Activated CD4-positive, alpha-beta T cell treated with anti-CD3 and anti-CD28 coated beads for 1 hour (primary cell): ENCODE measurements at places on chromosomes 2 and 18.

- no peak for DNase-seq
These were observed 35.3 kb upstream of the PPP1CB start for GRCh38 chr2:28716265-28716865.

- no peak for DNase-seq
These were observed 72.0 kb downstream of the KCNG2 start for GRCh38 chr18:79869591-79870300.

DNA sequence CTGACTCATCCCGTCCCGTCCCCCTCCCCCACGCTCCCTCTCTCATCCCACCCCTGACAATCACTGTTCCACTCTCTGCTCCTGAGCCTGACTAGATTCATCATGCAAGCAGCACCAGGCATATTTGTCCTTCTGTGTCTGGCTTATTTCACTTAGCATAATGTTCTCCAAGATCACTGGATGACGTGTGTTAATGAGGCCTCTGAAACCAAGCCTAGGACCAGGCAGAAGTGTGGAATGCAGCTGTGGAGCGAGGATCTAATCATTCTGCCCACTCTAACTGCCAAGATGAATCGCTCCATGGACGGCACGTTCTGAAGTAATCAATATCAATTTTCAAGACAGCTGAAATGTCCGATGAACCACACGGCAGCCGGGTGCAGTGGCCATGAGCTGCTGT, 122.4 kb upstream of the ZNF236 start:
- no peak for DNase-seq

- DNase-seq: no peak
These were observed 13.3 kb downstream of the SLC66A2 start for GRCh38 chr18:79938196-79938595.

DNA sequence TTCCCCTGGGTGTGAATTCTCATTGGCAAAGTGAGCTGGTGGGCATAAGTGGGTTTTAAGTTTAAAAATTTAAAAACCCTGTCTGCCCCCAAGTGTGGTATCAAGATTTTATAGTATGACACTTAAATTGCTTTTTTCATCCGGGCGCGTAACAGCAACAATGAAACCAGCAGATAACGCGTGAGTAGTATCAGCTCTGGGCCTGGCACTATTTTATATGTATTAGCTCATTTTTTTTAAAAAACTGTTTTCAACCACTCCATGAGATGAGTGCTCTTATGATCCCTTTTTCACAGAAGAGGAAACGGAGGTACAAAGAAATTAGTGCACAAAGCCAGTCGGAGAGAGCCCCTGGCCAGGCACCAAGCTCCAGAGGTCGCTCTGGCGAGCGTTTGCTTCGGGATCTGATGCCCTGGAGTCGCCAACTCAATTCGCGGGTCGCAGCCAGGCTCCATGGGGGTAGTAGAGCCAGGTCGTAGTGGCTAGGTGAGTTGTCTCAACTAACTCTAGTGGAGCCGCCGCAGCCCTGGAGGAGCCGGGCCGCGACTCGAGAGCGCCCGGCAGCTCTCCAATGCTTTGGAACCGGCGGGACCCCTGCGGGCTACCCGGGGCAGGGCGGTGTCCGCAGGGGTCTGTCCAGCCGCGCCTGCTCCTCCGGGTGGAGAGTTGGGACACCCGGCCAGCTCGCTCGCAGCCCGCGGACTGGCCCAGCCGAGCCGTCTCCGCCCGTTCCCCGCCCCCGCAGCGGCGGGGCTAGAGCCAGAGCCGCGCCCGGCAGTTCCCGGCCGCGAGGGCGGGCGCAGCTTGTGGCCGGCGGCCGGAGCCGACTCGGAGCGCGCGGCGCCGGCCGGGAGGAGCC, at the start of gene IL1R1:
Gene IL1R1, plus strand, starts transcription at position 777 of the 859 bp plus-strand sequence. CDS start 14,979 bp downstream, outside the sequence.
- DNase-seq: no peak

- DNase-seq: no peak
These were observed 245.6 kb downstream of the ANAPC1 start for GRCh38 chr2:111638274-111638877.

GRCh38 chr2:239552213-239552926, 151.6 kb upstream of the HDAC4 start:
- no peak for DNase-seq

DNA sequence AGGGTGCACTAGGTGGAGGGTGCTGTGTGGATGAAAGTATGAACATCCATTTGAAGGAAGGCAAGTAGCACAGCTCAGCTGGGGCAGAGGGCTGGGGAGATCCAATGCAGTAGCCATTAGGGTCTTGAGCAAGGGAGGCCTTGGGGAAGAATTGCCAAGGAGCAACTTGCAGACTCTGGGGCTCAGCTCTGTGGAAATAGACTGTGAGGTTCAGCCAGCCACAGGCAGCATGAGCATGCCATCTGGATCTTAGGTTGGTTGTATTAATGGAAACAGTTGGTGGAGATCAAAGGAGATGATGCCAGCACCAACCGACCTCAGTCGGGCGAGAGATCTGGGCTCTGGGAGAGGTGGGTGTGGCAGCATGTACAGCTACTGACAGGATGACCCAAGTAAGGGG, 5.6 kb downstream of the ZAP70 start:
- DNase-seq: no peak

DNA sequence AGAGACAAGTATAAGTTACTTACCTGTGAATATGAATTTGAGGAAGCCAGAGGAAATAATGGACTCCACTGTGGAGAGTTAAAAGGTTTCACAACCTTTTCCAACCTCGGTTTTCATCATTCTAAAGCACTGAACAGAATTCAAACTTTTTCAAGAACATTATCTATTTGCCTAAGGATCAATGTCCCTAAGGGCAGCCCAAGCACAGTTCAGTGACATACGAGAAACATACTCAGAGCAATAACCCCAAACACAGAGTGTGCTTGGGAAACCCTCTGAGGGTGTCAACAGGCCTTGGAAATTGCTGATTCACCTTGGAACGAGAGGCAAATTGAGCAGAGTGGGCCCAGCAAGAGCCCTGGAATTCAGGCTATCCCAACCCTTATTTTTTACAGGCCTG, at the start of gene ABCB11:
Gene ABCB11, minus strand, starts transcription at position 123 of the 400 bp plus-strand sequence. CDS start 13,199 bp downstream, outside the sequence.
- DNase-seq: no peak

GRCh38 chr18:49481317-49481716, 5.7 kb downstream of the C18orf32 start:
- DNase-seq: no peak

DNA sequence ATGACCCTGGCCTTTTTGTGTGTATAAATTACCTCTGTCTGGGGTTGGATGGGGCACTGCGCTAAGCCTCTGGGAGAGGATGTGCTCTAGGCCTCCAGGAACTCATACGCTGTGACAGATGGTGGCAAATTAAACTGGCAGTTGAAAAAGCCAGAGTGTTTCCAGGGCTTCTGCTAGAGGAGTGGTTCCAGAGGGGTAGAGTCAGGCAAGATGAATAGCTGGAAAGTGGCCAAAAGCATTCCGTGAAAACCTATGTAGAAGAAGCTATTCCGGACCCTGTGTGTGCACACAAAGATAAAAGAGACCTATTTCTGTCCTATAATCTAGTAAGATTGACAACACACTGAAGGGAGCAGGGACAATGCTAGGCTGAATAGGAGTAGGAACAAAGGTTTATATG, 84.8 kb downstream of the ACTR3 start:
- DNase-seq: no peak

GRCh38 chr2:160061533-160061932, 882 bp downstream of the PLA2R1 start:
- DNase-seq: no peak

GRCh38 chr18:34659579-34660517, 50.2 kb upstream of the DTNA start:
- no peak for DNase-seq

DNA sequence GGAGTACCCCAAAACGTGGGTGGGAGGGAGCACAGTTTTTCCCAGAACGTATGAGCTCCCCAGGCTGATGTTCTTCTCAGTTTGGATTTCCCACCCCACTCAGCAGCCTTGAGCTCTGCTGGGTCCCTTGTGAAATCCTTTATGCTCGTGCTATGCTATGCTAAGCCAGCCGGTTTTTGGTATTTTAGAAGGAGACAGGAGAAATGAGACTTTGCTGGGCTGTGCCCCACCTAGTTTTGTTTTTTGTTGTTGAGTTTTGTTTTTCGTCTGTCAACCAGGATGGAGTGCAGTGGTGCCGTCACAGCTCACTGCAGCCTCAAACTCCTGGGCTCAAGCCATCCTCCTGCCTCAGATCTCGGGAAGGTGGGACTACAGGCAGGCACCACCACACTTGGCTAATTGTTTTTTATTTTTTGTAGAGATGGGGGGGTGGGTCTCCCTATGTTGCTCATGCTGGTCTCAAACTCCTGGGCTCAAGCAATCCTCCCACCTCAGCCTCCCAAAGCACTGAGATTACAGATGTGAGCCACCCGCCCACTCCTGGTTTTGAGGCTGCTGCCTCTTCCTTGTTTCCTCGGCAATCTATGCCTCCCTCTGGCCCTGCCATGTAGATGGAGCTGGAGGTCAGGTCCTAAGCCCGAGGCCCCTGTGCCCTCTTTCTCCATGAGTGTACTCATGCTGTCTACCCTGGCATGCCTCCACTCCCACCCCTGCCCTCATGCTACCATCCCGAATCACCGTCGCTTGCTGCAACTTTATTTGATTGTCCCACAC, 17.5 kb upstream of the MGAT4A start:
- DNase-seq: no peak

DNA sequence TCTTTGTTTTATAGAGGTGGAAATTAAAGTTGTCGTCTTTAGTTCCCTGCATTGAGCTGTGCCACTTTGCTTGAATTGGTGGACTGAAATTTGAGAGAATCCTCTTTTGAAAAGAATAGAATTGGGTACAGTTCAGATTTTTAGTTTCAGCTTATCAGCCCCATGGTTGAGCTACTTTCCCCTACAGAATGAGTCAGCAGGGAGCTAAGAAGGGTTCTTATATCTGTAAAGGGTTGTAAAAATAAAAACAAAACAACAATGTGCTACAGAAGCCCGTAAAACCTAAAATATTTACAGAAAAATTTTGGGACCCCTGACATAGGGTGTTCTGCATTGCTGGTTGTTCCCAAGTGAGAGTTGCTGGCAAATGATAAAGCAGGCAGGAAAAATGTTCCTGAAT, 12.6 kb downstream of the SLC20A1 start:
- no peak for DNase-seq

- DNase-seq: no peak
These were observed 38.3 kb downstream of the GCG start for GRCh38 chr2:162113776-162114168.

DNA sequence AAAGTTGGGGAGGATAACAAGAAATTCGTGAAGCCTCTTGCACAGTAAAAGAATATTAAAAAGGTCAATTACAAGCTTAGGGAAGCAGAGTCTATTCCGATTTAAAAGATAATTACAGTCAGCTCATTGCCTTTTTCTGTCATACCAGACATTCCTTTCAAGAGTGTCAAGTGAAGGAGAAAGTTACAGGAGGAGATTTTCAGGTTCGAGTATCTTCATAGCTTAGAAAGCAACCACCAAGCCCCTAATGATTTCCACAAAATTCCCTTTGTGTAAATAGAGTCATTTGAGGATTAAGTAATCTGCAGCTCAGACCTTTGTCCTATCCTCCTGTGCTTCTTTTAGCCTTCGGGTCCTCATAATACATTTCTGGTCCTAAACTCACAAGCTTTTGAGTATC, 414.9 kb downstream of the CDH2 start:
- no peak for DNase-seq

- no peak for DNase-seq
These were observed 68.6 kb downstream of the ZC3H6 start for GRCh38 chr2:112343827-112344585.

DNA sequence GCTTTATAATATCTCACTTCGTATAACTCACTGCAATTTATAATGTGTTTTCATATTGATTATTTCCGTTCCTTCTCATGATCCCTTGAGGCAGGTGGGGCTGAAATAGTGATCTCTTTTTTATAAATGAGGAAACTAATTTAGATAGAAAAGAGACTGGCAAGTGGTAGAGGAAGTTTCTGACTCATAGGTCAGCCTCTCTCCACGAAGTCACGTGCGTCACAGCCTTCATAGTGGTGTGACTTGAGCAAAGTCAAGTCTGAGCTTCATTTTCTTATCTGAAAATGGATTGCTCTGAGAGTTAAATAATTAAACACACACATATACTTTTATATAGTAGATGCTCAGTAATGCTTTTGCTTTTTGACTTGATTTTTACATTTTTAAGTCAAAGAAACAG, 19.9 kb downstream of the ABCG5 start:
- no peak for DNase-seq

- no peak for DNase-seq
These were observed 36.2 kb upstream of the CCBE1 start for GRCh38 chr18:59733421-59733820.

GRCh38 chr2:60899892-60900249, 18.5 kb downstream of the REL start:
- DNase-seq: no peak

GRCh38 chr18:76589316-76589715, 94.3 kb upstream of the ZNF516 start:
- DNase-seq: no peak

- DNase-seq: no peak
These were observed 843.2 kb downstream of the LRRTM4 start for GRCh38 chr2:76679025-76679396.

- no peak for DNase-seq
These were observed 67.1 kb downstream of the DIS3L2 start for GRCh38 chr2:232028631-232029030.

DNA sequence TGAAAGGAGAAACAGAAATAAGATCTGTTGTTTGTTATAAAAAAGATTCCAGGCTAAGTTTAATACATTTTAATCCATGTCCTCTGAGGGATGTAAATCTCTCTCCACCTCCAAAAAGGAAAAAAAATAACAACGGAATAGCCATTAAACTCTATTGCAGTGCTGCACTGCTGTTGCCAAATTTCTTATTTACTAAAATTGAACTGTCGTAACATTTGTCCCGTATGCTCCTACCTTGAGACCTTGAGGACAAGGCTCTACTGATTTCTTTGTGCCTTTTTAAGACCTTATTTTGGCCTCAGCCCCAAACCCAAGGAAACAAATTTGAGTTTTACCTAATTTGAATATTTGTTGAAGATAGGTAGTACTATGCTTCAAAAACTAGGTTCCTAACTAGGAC, 56.4 kb downstream of the FRZB start:
- no peak for DNase-seq

DNA sequence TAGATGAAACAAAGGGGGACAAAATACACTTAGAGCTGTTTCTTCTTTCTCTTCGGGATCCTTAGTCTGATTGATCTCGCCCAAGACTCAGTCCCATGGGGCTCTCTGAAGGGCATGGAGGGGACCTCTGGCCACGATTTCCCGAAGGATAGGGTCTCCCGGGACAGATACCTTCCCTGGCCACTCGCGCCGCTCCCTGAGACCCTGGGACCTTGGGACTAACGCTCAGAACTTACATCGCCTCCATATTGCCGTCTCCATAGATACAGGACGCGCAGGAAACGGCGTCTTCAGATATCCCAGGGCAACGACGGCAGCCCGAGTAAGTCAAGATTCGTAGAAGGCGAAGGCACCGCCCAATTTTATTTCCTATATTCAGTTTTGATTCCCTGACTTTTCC, at the start of gene CFAP65:
Gene CFAP65, minus strand, starts transcription at position 265 of the 400 bp plus-strand sequence. CDS start 2,468 bp downstream, outside the sequence.
- no peak for DNase-seq
